Umbilical cord (tissue), 2 donors: ENCODE measurements at places on chromosomes 3 and 15.

DNA sequence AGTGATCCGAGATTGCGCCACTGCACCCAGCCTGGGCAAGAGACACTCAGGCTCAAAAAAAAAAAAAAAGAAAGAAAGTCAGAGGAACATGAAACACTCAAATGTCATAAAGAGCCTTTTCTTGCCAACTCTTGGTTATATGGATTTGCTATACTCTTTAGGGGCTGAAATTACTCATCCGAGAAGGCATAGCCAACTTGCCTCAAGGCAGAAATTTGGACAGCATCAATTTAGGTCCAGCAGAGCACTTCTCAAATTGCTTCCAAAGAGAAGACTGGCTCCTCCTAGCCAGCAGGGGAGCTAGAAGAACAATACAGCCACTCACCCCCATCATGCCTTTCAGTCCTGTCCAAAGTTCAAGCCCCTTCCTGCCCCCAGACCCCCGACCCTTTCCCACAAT lies 43.8 kb downstream of the OSBPL10 start:
- no peak for DNase-seq

DNA sequence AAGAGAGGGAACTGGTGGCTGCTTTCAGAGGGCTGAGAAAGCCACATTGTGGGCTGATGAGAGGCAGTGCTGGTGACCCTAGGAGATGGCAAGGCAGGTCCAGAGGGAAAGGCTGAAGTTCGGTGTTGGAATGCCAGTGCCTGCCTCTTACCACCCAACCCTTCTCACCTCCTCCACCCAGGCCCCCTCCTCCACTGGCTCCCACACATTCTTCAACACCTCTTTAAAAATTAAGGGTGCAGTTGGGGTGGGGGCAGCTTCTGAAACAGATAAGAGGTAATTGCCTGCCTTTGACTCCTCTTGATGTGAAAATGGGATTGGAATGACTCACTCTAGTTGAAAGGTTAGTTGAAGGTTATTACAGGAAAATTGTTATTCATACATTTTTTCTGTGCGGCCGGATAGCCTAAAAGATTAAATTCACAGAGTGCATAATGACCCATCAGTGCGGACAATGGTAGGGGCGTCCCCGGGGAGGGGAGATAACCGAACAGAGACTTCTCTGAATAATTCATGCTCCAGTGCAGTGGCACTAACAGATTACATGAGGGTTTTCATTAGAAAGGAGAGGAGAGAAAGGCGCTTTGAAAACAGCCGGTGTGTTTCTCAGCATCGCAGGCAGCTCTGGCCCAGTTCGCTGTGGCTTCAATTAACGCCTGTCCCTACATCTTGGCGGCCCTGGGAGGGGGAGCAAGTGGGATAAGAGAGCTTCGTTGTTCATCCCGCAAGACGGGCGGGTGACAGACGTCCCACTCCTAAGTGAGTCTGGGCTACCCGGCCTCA lies 212.4 kb downstream of the TLE3 start:
- no peak for DNase-seq

DNA sequence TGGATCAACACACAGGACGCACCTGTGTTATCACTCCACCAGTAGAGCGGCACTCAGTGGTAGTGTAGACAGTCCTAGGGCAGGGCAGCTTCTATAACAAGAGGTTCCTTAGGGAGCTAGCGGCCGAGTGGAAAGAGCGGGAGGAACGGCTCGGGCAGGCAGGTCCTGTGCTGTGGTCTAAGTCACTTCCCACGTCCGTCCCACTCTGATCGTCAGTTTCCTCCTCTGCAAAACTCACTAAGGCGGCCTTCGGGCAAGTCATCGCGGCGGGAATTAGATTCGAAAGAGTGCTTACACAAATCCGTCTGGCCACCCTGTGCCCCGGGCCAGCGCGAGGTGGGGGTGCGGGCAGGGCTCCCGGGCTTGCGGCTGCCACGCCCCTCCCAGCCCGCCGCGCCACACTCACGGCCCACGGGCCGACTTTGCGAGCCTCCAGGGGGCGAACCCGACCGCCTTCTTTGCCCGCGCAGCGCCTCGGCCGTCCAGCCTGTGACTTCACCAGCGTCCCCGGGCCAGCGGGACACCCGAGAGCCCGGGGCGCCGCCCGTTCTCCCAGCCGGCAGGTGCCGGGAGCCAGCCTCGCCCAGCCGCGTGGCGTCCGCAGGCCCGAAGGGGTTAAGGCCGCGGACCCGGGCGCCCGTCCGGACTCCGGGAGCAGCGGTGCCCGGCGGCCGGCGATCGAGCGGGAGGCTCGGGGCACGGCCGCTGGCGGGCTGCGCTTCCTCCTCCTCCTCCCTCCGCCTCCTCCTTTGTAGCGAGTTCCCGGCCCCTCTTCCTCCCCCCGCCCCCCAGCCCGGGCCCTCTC lies 416 bp upstream of the CORO2B start:
- DNase-seq, result peak; percentile 69

- peak; percentile 7 for DNase-seq
Measured at GRCh38 chr3:148723631-148724030, 25.9 kb downstream of the AGTR1 start.

DNA sequence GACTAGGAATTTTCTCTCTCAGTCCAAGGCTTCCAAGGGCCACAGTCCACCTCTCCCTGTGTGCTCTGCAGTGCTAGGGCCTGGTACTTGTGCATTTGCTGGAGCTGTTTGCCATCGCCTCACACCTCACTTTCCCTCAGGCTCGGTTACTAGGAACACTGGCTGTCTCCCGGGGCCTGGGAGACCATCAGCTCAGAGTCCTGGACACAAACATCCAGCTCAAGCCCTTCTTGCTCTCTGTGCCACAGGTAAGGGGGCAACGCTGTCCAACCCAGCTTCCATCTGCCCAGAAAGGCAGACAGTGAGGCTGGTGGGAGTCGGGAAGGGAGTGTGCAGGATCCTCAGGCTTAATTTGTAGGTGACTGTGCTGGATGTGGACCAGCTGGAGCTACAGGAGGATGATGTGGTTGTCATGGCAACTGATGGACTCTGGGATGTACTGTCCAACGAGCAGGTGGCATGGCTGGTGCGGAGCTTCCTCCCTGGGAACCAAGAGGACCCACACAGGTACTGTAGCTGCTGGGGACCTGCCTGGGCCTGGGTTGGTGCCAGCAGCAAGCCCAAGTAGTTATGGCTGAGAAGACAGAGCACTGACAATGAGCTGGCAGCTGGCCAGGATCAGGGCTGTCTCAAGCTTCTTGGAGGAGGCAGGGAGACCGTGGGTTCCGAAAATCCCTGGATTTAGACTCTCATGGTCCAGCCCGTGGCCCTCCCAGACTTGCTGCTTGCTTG lies 3.4 kb downstream of the PPM1M start:
- DNase-seq, result peak; percentile 21

- no peak for DNase-seq
Measured at GRCh38 chr3:113231827-113232253, 20.5 kb downstream of the BOC start.

GRCh38 chr3:17181413-17181907 lies 296.7 kb downstream of the PLCL2 start:
- no peak for DNase-seq

DNA sequence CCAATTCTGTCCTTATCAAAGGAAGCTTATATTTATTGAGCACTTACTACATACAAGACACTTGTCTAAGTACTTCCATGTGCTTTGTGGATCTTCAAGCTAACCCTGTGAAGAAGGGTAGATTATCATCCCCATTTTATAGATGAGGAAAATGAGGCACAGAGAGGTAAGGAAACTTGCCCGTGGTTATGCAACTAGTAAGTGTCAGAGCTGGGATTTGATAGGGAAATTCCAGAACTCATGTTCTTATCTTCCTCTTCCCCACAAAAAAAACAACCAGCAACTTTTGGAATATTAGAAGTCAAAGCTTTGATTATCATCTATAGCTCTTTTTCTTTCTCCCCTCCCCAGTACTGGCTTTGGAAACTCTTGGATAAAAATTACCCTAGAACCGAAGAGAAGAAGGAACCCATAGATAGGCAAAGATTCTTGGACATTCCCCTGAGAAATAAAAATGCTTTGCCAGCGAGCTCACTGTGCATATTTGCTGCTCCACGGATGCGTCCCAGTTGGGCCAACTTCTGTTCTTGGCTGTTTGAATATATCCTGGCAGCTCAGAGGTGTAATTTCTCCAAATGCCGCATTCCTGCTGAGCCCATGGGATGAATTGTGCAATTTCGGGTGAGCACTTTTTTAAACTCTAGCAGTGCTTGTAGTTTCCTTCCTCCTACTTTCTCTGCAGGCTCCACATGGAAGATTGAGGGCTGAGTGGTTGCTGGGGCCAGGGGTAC lies 591.5 kb upstream of the CFAP20DC start:
- DNase-seq, result peak; percentile 65

DNA sequence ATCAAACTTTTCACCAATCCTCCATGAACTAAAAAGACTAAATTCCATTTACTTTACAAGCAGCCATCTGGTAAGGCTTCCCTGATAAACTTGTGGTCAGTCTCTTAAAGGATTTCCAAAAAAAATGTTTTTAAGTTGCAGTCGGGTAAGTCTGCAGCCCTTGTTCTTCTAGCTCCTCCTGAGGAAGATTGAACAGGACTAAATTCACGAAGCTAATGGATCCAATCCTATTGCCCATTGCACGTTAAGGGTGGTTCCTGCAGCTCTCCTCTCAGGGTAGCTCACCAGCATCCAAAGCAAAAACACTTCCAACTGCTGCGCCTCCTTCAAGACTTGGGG lies 2.8 kb downstream of the HES1 start:
- peak; percentile 90 for DNase-seq

DNA sequence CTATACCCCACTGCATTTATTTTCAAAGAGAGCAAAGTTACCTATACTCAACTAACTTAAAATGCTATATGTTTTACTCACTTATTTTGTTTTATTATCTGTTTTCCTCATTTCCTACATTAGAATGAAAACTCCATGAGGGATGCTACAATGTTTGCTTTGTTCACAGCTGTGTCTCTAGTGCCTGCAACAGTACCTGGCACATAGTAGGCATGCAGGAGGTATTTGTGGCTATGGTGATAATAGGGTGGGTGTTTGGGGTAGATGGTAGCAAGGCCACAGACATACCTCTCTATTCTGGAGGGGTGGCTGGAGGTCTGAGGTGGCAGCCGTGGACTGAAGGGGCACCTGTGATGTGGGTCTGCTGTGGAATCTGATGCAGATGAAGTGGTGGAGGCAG lies 24.7 kb upstream of the SMAD6 start:
- DNase-seq, result no peak

GRCh38 chr3:58167431-58168351 lies 43.1 kb downstream of the DNASE1L3 start:
- DNase-seq, result peak; percentile 44

GRCh38 chr3:10558736-10559135 lies 53.4 kb upstream of the ATP2B2 start:
- no peak for DNase-seq

- DNase-seq, result no peak
Measured at GRCh38 chr3:4656626-4657328, 163.6 kb downstream of the ITPR1 start.

- DNase-seq, result no peak
Measured at GRCh38 chr3:123287051-123287961, 85.6 kb downstream of the SEC22A start.

GRCh38 chr3:98952404-98952803 lies 50.9 kb upstream of the DCBLD2 start:
- DNase-seq, result no peak

DNA sequence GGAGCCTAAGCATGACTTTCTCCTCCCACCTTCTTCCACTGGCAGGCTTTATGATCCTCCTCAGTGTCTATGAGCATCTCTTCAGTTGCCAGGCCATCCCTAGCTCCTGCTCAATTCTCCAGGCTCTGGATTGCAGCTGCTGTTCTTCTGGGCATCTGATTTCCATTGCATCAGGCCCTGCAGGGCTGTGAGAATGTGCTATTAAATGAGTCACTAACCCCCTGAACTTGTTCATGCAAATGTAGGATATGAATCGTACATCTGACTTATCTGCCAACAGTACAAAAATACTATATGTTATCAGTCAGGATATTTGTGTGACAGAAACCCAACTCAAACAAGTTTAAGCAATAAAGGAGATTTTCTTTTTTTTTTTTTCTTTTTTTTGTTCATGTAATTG lies 11.9 kb downstream of the GPR176 start:
- peak; percentile 52 for DNase-seq

DNA sequence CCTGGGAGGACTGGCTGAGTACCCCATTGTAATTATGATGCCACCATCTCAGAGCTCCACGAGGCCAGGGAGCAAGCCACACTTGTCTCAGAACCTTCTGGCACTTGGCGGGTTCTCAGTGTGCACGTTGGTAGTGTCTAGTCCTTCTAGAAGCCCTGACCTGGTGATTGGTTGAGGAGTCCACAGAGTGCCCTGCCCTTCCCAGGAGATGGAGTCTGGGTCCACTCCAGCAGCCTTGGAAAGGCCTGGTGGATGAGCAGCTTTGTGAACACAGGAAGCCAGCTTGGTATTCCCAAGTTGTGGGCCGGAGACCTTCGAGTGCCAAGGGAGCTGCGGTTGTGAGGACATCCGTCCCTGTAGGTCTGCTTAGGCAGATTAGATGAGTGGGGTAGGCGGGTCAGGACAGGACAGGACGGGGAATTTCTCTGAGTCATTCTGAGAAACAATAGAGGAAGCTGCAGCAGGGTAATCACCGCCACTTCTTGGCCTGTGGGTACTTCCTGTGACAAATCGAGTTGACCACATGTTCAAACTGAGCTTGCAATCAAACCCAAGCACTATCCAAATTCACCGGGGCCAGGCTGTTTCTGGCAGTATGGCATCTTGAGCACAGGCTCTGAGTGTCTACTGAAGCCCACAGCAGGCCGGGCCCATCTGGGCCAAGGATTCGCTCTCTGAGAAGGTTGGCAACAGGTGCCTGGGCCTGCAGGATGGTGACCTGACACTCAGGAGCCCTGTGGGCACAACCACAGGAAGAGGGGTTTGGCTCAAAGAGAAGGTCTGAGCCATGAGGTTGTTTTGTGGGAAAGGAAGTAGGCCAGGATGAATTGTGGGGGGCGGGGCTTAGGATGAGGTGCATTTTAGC lies 71.5 kb upstream of the PLXNA1 start:
- peak; percentile 42 for DNase-seq

GRCh38 chr3:71186801-71187200 lies 396.7 kb downstream of the FOXP1 start:
- no peak for DNase-seq

- DNase-seq, result no peak
Measured at GRCh38 chr15:59298225-59298853, 74.3 kb downstream of the MYO1E start.

GRCh38 chr3:122060040-122060698 lies 5.0 kb downstream of the CD86 start:
- no peak for DNase-seq

DNA sequence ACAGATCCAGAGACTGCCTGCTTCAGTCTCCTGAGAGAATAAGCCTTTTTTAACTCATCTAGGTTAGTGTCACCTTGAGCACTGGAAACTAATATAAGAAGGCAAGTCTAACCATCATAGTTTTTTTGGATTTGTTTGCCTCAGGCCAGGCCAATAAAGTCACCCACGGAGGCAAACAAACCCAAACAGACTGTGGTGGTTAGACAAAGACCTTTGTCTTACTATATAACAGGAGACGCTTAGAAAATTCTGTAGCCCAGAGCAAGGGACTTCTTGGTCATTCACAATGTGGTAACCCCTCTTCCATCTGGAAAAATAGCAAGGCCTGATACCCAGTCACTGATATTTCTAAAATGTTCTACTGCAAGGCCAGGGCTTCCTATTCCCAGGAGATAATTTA lies 45.3 kb upstream of the PPP2R3A start:
- no peak for DNase-seq
